ENCODE measurements at places on chromosomes 6 and 20.

- DNase-seq = no peak
Observed at GRCh38 chr6:134623401-134623800, 305.5 kb upstream of the SGK1 start.

GRCh38 chr6:38234934-38235682 is 404.6 kb downstream of the BTBD9 start:
- no peak for DNase-seq

DNA sequence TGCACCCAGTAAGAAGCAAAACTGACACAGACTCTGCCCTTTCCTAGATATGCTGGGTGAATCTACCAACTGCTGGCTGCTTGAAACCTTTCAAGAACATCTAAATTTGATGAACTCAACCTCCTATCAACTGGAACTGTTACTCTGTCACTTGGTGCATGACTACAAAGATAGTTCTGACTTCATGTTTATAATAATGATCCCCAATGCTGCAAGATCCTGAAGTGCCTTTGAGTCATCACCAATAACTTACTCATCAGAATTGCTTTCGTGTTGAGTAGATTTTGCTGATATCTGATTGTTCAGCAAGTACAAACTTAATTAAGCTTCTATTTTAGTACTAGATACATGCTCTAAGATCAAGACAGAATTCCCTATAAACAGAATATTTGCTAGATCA is 100.2 kb upstream of the ARMC2 start:
- no peak for DNase-seq

- no peak for DNase-seq
Observed at GRCh38 chr6:108171918-108172516, 6.2 kb downstream of the NR2E1 start.

- DNase-seq = no peak
Observed at GRCh38 chr6:17297271-17298080, 16.3 kb downstream of the RBM24 start.

DNA sequence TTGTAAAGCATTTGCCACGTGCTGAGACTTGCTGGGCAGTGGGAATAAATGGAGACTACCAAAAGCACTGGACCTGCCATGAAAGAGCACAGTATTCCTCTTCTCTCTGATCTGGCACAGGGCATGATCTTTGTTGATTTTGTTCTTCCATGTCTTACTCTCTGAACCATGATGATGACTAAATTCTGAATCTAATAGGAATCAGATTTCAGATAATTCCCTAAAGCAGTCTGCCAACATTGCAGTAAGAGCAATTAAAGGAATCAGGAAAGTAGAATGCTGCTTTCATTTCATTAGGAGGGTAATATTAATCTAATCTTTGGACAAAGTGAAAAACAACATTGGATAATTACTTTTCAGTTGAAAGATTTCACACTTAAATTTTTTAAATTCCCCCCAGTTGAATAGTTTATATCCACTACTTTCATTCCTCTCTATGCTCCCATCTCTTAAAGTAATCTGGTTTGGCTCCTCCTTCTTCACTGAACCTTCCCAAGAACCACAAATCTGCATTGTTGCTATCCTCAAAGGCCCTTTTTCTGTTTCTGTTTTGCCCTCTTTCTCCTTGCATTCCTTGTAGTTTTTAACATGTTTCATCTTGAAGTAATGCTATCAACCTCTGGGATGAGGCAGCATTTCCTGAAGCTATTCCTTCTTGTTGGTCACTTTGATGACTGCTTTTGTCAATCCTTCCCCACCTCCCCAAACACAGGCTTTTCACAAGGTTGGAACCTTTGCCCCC is 243.2 kb upstream of the TENT5A start:
- no peak for DNase-seq

DNA sequence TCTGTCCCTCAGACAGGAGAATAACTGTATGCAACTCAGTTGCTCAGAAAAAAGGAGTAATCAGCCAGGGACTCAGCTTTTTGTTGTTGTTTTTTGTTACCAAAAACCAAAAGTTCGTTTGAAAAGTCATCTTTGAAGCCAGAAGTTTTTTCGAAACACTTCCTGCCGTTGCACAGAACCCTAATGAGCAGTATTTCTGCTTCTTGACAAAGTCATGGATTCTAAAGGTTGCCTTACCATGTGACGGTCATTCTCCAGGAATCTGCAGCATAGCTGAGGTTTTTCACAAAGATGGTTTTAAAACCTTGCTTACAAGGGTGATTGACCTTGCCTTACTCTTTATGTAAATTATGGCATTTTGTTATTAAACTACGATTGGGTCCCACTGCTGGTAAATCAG is 1.9 kb downstream of the RAB32 start:
- no peak for DNase-seq
